ENCODE measurements at places on chromosomes 2 and 18.

GRCh38 chr2:102832789-102833188 is 71.0 kb downstream of the TMEM182 start:
- DNase-seq, result no peak

GRCh38 chr2:56013475-56013874 is 89.9 kb upstream of the EFEMP1 start:
- no peak for DNase-seq

DNA sequence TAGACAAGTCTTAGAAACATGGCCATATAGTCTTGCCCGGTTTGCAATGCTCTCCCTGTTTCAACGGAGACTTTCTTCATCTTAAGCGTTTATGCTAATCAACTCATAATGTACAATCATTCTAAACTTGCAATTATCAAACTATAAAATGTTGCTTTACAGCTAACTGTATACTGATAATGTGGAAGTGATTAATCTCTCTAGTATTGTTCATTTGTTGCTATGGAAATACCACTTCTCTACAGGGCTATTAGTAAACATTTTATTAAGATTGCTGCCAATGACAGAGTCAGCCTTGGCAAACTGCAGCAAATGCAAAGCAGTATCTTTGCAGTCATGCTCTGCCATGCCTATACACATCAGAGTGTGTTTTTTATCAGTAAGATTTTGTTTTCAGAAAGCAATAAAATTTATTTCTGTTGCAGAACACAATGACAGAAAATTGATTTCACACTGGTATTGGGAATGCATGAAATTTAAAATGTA is 1201.8 kb upstream of the CDH2 start:
- no peak for DNase-seq

GRCh38 chr2:25201265-25201664 is 32.9 kb upstream of the POMC start:
- no peak for DNase-seq

GRCh38 chr2:48218169-48218568 is 311.8 kb upstream of the STON1 start:
- DNase-seq, result no peak

DNA sequence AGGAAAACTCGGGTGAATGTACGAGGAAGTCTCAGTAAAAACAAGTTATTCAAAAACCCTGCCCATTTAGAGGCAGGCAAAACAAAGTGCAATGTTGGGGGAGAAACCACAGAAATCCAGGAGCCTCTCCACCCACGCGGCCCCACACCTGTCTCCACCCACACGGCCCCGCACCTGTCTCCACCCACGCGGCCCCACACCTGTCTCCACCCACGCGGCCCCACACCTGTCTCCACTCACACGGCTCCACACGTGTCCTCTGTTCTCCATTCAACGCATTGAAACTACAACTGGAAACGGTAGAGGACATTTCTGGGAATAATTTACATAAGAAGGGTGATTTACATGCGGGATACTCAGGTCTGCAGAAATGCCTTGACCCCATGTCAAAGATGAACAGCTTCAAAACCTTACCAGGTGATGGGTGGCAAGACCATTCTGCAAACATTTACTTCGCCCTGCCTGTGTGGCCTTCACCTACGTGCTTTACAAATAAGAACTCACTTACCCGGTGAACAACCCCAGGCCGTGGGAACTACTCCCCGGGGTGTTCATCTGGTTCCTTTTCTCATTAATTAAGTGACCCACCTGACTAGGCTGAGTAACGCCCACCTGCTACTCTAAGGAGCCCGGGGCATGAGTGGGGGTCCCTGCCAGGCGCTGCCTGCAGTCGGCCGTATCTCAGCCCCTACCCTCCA is 100.4 kb downstream of the EIPR1 start:
- no peak for DNase-seq

DNA sequence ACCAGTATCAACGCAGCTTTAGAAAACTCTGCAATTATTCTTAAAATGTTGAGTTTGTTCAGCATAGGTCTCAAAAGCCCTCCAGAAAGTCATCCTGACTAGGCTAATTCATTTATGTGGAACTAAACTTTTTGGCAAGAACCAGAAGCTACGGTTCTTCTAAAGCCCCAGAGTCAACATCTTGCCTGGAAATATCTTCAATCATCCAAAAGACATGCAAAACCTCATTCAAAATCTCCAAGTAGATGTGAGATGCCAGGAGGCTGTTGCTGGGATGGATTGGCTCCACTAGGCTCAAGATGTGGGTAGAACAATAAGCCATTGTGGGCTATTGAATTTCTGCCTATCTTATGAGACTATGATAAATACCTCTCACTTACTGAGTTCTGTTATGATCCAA is 2.1 kb upstream of the SCG2 start:
- DNase-seq, result no peak

DNA sequence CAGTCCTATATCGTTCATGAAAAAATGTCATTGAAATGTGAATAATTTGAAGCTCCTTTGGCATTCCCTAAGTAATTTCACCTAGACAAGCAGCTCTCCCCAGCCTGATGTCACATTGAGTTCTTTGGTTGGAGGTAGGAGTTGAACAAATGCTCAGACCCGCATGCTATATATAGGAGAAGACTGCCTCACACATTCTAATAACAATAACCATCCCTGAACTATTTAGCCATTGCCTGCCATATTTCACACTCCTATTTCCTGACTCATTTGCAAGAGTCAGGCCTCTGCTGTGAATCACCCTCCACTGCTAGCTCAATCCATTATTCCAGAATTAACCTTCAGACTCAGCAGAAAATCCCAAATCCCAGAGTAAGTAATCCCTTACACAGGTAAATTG is 256.6 kb upstream of the ACVR2A start:
- peak; percentile 80 for DNase-seq

- DNase-seq, result no peak
Observed at GRCh38 chr2:221270806-221271205, 301.3 kb downstream of the EPHA4 start.

DNA sequence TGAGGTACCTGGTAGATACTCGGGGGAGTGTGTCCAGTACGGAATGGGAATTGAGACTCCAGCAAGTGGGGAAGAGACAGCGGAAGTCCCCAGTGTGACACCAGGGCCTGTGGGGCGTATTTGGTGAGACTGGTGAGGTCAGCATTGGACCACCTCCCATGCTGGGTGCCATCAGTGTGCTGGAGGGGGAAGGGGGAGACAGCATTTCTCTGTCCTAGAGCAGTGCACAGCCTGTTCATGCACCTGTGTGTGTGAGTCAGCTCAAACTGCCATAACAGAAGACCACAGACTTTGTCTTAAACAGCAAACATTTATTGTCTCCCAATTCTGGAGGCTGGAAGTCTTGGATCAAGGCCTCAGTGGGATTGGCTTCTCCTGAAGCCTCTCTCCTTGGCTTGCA is 301.8 kb downstream of the GBX2 start:
- DNase-seq, result no peak

DNA sequence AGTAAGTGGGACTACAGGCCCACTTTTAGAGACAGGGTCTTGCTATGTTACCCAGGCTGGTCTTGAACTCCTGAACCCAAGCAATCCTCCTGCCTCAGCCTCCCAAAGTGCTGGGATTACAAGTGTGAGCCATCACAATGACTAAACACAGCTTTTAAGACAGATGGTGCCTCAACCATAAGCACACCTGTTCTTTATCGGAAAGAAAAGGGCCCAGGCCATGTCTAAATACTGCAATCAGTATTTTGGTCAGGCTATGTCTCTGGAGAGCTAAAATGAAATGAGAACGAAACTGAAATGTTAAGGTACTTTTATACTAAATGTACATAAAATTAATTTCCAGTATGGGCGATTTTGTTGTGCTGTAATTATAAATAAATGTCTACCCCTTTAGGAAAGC is 69.5 kb upstream of the SPTBN1 start:
- DNase-seq, result no peak

GRCh38 chr18:50410894-50411293 is 36.0 kb downstream of the SKA1 start:
- DNase-seq, result no peak

DNA sequence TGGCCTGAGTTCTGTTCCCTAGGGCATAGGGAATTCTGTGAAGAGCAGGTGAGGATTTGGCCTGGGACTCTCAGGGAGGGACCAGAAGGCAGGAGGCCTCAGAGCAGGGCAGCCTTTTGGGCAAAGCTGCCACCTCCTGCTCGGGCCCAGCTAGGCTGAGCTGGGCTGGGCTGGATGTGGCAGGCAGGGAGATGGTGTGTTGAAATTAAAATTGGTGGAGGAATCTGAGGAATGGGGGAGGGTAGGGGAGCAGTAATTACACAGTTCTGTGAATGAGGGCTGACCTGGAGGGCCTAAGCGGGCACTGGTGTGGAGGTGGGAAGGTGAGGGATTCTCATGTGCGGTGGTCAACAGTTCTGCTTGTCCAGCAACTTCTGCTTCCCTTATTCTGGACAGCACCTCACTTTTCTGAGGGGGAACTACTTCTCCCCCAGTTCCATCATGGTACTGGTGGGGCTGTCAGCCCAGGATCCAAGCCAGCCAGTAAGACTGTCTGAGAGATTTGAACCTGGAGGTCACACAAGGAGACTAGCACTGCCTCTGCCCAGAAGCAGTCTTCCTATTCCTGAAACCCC is 22.0 kb upstream of the ASPRV1 start:
- no peak for DNase-seq

- no peak for DNase-seq
Observed at GRCh38 chr2:179793238-179793637, 68.2 kb downstream of the ZNF385B start.

GRCh38 chr18:76451396-76452331 is 43.4 kb downstream of the ZNF516 start:
- no peak for DNase-seq

GRCh38 chr2:158602027-158602426 is 145.3 kb downstream of the PKP4 start:
- DNase-seq, result no peak

DNA sequence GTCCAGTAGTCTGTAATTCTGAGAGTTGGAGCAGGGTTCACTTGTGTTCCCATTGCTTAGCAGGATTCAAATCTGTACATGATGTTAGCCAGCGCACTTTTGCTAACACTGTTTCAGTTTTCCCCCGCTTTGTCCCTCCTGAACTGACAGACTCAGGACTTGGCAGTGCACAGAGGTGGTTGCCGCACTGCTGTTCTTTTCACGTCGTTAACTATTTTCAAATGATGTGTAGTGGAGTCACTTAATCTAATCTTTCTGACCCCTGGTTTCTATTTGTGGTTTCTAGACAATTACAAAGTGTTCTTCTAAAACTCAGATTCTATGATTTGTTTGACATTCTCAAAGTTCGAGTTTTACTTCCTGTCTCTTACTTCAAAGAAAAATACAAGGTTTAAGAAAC is 234.5 kb downstream of the RBM43 start:
- DNase-seq, result no peak

DNA sequence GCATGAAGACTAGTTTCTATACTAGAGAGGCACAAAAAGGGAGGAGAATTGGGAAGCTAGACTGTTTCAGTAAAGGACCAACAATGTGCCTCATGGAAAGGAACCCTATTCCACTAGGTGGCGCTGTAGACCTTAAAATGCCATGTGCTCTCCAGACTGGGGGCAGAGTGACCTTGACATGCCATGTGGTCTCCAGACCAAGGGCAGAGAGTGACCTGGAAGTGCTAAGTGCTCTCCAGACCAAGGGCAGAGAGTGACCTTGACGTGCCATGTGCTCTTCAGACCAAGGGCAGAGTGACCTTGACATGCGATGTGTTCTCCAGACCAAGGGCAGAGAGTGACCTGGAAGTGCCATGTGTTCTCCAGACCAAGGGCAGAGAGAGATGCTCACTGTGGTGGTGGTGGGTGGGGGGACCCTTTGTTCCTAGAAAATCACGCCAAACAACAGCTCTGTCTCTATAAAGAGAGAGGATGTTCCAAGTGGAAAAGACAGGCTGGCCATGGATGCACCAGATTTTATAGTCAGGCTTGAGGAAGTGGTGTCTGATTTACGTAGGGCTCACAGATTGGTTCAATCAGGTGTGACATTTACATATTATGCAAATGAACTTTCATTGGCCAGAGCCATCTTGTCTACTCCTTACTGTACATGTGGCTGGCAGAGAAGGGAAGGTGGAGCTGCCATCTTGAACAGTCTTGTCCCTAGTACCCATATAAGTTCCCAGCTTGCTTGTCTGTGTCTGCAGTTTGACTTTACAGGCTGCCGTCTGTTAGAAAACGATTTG is 344.0 kb upstream of the DDX18 start:
- no peak for DNase-seq

- DNase-seq, result no peak
Observed at GRCh38 chr2:105741174-105741573, 3.5 kb upstream of the NCK2 start.

GRCh38 chr2:164897469-164898260 is 56.0 kb upstream of the COBLL1 start:
- DNase-seq, result no peak

DNA sequence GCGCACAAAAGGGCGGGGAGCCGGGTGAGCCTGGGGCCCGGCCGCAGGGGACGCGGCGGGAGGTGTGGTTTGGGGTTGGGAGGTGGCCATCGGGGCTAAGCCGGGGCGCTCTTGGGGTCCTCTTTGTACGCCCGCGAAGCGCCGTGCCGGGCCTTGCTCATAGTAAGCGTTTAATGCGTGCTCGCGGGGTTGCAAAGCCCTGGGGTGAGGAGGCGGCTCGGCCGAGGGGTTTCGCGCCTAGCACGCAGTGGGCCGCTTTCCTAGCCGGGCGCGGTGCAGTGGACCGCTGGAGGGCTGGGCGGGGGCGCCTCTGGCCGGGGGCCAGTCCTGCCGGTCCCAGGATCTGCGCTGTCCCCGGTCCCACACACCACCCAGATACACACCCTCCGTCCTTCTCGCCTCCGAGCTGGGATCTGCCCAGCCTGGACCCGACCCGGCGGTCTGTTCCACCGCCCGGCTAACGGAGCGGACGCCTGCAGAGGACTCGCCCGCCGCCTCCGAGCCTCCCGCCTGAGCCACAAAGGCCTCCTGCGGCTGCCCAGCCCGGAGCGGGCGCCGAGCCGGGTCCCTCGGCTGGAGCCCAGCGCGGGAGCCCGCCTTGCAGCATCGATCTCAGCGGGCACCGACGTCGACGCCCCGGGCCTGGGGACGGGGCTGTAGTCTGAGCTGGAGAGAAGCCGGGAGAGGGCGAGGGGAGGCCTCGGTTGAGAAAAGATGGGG is 564 bp downstream of the DPYSL5 start:
- no peak for DNase-seq

DNA sequence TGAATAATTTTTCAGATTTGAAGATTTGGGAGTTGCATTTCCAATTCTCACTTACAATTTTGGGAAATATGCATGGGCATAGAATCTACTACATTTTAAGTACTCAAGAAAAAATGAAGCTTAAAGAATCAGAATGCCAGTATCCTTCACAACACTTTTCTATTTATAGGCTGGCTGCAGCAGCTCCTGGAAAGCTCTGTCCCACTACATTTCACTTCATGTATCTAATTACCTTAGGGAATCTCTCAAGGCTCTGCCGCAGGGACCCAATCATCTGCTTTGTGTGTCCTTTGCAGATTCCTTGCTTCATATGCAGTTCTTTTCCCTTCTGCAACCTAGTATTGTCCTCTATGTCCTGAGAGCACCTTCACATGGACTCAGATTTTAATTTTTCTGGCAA is 102.9 kb downstream of the NUP35 start:
- no peak for DNase-seq
